Psoas muscle (tissue), 8 donors: ENCODE measurements at places on chromosomes 7 and 10. TPM values are rescaled to one million over a fixed set of nuclear protein-coding genes. Genes with fewer than 3 reads are reported as not detected.

DNA sequence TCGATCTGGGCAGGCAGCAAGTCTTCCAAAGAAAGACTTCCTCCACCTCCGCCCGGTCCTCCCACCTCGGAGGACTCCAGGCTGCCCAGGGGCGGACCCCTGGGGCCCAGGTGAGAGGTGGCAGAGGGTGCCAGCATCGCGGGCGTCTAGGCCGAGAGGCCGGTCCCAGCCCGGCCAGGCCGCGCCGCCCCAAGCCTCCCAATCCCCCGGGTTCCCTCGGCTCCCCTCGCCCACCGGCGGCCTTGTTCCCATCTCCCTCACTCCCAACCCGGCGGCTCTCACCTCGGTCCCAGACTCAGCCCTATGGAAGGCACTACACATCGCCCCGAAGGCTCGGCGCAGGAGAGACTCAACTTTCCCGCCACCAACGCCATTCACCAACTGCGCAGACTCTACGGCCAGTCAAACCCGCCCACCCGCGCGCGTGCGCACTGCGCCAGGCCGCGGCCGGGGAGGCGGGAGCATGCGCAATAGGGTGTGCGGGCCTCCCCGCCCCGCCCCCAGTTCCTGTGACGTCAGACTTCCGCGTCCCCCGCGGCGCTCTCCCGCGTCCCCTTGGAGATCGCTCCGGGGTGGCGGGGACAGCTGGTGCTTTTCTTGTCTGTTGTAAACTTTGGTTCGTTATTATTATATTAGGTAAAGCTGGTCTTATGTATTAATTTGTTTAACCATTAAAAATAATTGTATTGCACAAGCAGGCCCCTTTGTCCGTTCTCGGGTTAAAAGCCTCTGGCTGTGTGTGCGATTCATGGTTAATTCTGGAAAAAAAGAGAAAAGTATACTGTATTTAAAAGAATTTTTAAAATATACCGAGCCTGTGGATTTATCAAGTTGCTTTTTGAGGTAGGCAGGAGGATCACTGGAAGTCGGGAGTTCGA, at the start of gene XRCC2:
TSS of gene XRCC2 (minus strand) at position 383 of the 878 bp plus-strand sequence. CDS start at position 321, 62 bp downstream.
- H3K36me3 ChIP-seq = no peaks in the 10 kb centered on the region
- peaks cover 7% of the 10 kb centered on the region for H3K4me1 ChIP-seq
- peak; percentile 91 for DNase-seq

DNA sequence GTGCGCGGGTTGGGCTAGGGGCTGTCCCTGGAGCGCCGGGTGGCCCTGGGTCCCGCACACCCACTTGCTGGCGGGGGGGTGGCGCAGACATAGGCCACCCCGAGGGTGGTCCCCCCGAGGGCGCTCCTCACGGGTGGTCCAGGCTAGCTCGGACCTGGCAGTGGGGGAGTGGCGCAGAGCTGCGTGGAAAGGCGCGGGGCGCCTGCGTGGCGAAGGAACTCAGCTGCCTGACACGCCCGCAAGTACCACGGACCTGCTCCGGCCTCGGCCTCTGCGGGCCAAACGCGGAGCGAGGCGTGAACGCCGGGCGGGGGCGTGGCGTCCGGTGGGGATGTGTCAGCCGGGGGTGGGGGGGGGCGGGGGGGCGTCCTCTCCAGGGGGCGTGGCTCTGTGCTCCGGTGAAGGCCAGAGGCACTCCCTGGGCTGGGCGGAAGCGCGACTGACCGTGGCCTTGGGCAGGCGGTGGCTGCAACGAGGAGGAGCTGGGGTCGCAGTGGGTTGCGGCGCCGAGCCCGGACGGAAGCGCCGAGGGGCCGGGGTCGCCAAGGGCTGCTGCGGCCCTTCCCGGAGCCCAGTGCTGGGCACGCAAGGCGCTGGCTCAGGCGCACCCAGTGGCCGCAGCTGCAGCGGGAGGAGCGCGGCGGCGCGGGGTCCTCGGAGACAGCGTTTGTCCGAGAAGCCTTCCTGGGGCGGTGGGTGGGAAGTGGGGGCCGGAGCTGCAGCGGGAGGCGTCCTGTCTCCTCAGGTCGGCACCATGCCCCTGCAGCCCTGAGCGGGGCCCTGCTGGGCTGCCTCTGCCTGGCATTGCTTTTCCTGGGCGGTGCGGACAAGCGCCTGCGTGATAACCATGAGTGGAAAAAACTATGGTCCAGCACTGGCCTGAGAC, 58.9 kb upstream of the NUPR2 start:
- no peaks in the 10 kb centered on the region for H3K27me3 ChIP-seq
- H3K27ac ChIP-seq = no peak overlapping the region
- peak overlapping the region; percentile 68 for H3K4me3 ChIP-seq
- peak; percentile 63 for DNase-seq
- no peaks in the 10 kb centered on the region for H3K36me3 ChIP-seq

DNA sequence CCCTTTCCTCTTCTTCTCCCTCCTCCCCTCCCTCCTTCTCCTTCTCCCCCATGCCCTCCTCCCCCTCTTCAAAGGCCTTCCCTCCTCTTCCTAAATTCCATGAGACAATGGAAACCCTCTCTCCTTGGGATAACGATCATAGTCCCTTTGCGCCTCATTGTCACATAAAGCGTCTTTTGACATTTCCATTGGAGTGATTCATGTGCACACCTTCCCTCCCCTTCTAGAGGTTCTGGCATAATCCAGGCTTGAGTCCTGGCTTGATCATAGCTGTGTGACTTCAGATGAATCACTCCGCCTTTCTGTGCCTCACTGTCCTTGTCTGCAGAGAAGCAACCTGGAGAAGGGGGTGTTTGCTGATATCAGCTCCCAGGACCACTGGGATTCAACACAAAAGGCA, 204.2 kb downstream of the TNS3 start:
- H3K4me3 ChIP-seq = no peak overlapping the region
- no peaks in the 10 kb centered on the region for H3K36me3 ChIP-seq
- H3K4me1 ChIP-seq = peaks cover 45% of the 10 kb centered on the region
- H3K27me3 ChIP-seq = no peaks in the 10 kb centered on the region
- no peak for DNase-seq

- H3K27me3 ChIP-seq = peaks cover 1% of the 10 kb centered on the region
- H3K36me3 ChIP-seq = no peaks in the 10 kb centered on the region
- no peak overlapping the region for H3K27ac ChIP-seq
Measured at GRCh38 chr7:55343002-55343781, 21.9 kb upstream of the LANCL2 start.

DNA sequence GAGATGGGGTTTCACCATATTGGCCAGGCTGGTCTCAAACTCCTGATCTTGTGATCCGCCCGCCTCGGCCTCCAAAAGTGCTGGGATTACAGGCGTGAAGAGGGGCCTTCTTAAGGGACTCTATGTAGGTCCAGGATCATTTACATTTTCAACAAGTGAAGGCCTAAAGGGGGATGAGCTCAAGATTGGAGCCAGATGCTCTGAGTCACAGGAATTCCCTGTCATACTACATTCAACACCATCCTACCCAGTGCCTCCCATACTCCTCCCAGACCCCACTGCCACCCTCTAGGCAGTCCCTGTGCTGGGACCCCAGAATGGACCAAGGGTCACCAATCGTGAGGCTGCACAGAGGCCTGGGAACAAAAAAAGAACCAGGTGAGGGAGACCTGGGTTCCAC, 29.9 kb downstream of the CYTH3 start:
- H3K27ac ChIP-seq = no peak overlapping the region
- no peaks in the 10 kb centered on the region for H3K36me3 ChIP-seq
- no peak for DNase-seq

GRCh38 chr10:79393221-79393923, 46.1 kb downstream of the PPIF start:
- H3K4me1 ChIP-seq = peaks cover 30% of the 10 kb centered on the region
- H3K27ac ChIP-seq = no peak overlapping the region
- DNase-seq = peak; percentile 36
- no peaks in the 10 kb centered on the region for H3K27me3 ChIP-seq

GRCh38 chr10:78450807-78451485, 417.3 kb downstream of the RPS24 start:
- no peak for DNase-seq
- H3K36me3 ChIP-seq = no peaks in the 10 kb centered on the region
- no peak overlapping the region for H3K27ac ChIP-seq
- no peaks in the 10 kb centered on the region for H3K27me3 ChIP-seq
- H3K4me1 ChIP-seq = peaks cover 7% of the 10 kb centered on the region

DNA sequence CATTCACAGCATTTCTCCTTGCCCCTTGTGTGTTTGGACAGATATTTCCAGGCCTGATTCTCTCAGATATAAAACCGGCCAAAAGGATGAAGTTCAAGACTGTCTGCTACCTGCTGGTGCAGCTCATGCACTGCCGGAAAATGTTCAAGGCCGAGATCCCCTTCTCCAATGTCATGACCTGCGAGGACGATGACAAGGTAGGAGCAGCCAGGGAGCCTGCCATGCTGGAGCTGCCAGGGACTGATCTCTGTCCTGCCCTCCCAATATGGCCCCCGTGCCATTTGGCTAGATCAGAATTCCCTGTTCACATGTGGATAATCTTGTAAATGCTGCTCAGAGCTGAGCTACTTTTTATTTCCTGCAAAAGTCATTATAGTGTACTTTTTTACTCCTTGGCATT, 87.8 kb downstream of the ADCY1 start:
- no peaks in the 10 kb centered on the region for H3K4me1 ChIP-seq
- H3K36me3 ChIP-seq = no peaks in the 10 kb centered on the region
- H3K27me3 ChIP-seq = no peaks in the 10 kb centered on the region
- H3K27ac ChIP-seq = no peak overlapping the region
- H3K4me3 ChIP-seq = no peak overlapping the region

DNA sequence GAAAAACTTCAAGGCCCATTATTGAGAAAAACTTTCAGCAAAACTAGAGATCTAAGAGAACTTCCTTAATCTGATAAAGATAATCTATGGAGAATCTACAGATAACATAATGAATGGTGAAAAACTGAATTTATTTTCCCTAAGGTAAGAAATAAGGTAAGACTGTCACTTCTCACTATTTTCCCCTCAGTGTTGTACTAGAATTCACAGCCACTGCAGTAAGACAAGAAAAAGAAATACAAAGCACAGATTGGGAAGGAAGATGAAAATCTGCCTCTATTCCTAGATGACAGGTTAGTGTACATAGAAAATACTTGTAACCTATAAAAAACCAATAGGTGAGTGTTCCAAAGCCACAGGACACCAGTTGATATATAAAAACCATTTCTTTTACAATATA, 220.7 kb upstream of the SHH start:
- no peak for DNase-seq
- H3K27ac ChIP-seq = no peak overlapping the region
- H3K36me3 ChIP-seq = no peaks in the 10 kb centered on the region
- H3K4me1 ChIP-seq = no peaks in the 10 kb centered on the region
- no peaks in the 10 kb centered on the region for H3K27me3 ChIP-seq

DNA sequence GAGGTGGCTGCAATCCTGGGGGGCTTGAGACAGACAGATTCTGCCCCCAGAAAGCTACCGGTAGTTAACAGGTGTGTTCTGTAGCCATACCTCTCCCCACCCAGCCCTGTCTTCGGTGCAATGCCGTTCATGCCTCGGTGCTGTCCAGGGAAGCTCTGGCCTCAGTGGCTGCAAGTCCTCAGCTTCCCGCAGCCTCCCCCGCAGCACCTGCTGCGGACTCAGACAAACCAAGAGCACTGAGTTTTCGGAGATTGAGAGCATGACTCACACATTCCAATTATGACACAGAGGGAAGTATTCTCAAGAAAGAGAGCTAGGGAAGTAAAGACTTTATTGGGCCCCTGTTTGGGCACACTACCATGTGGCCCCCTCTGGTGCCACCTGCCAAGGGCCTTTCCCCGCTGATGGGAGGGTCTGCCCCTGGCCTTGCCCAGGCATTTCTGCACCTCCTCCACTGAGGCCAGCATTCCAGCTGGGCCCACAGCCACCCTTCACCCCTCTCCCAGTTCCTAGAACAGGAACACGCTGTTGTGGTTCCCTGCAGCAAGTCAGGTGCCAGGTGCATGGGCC, 30.2 kb upstream of the EZH2 start:
- H3K4me3 ChIP-seq = no peak overlapping the region
- no peaks in the 10 kb centered on the region for H3K4me1 ChIP-seq
- peaks cover 6% of the 10 kb centered on the region for H3K27me3 ChIP-seq
- no peak for DNase-seq

- H3K4me1 ChIP-seq = no peaks in the 10 kb centered on the region
- no peak overlapping the region for H3K4me3 ChIP-seq
- H3K36me3 ChIP-seq = no peaks in the 10 kb centered on the region
- H3K27ac ChIP-seq = no peak overlapping the region
- no peak for DNase-seq
Measured at GRCh38 chr7:157625973-157626742, 289.4 kb downstream of the DNAJB6 start.

GRCh38 chr7:155437836-155438235, 20.1 kb upstream of the EN2 start:
- no peak overlapping the region for H3K4me3 ChIP-seq
- no peak overlapping the region for H3K27ac ChIP-seq
- H3K36me3 ChIP-seq = no peaks in the 10 kb centered on the region
- peaks cover 61% of the 10 kb centered on the region for H3K27me3 ChIP-seq
- no peak for DNase-seq

DNA sequence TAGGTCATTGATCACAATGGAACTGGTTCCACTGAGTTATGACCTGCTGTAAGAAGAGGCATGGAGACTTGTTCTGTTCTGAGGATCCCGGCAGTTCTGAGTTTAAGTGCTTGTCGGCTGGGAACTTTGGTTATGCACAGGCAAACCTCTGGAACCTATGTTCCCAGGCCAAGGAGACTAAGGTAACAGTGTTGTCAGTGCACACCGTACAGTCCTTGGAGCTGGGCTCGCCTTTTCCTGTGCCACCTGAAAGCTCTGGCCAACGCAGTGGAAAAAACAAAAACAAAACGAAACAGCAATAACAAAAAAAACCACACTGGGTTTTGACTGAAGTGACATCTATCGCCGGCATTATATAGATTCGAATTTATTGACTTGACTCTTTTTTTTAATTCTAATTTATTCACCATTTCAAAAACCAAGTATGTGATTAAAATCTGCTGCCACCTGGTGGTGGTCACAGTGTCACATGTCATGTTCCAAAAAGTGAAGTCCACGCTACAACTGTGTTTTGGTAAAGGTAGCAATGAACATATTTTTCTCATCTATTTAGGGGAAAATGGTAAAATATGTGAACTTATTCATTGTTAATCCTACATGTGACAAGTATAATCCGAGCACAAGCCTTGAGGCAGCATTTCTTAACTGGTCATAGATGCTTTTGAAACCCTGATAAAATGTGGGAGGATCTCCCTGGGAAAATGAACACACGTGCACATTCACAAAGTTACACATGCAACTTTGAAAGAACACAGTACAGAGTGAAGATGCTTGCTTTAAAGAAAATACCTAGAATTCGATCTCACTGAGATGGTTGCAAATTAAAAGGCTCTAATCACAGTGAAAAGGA, 113.8 kb upstream of the PPP2R2D start:
- H3K27ac ChIP-seq = no peak overlapping the region
- H3K36me3 ChIP-seq = no peaks in the 10 kb centered on the region
- H3K4me1 ChIP-seq = no peaks in the 10 kb centered on the region
- no peak overlapping the region for H3K4me3 ChIP-seq
- DNase-seq = no peak
- H3K27me3 ChIP-seq = no peaks in the 10 kb centered on the region

HSPA14 gene
- 13.5 TPM for total RNA-seq

H2BK1 gene
- total RNA-seq = not detected

PRSS1 gene
- not detected for total RNA-seq

EIF5AL1 gene
- 0.27 TPM for total RNA-seq

PLXDC2 gene
- total RNA-seq = 8.7 TPM

CYP2W1 gene
- total RNA-seq = not detected

HYAL4 gene
- total RNA-seq = 3.2 TPM

LRGUK gene
- 0.08 TPM for total RNA-seq

PHYH gene
- 184 TPM for total RNA-seq

COMMD3 gene
- total RNA-seq = 65.0 TPM
